ENCODE measurements at places on chromosomes 4 and X. TPM values are rescaled to one million over a fixed set of nuclear protein-coding genes. Genes with fewer than 3 reads are reported as not detected.

The RASL11B gene
- total RNA-seq: 6.8 TPM

DNA sequence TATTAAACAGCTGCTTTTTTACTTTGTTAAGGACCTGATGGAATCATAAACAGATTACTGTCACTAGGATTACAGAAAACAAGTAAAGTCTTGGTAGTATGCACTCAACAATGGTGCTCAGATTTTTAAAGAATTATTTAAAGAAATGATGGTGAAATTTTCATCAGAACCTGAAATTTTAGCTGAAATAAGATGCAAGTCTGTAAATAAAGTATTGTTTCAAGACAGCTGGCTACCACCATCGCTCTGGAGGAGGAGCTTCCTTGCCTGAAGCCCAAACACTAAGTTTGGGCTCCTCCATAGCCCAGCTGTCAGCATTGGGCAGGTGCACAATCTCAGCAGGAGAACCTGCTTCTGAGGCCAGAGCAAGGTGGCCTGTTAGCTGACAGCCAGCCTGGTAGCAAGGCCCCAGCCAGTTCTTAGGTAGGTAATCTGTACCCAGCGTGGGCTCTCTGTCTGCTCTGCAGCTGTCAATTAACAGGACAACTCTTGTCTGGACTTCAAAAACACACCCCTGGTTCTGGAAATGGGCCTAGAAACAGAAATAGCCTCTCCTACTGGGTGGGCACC lies 4.6 kb downstream of the GAB1 start:
- H3K4me3 ChIP-seq: no peak overlapping the region
- no peak overlapping the region for H3K27ac ChIP-seq
- H3K27me3 ChIP-seq: no peaks in the 10 kb centered on the region
- H3K4me1 ChIP-seq: peaks cover 11% of the 10 kb centered on the region
- no peaks in the 10 kb centered on the region for H3K36me3 ChIP-seq

GRCh38 chr4:162229670-162230069 lies 65.9 kb upstream of the FSTL5 start:
- no peaks in the 10 kb centered on the region for H3K27me3 ChIP-seq
- H3K4me3 ChIP-seq: no peak overlapping the region
- H3K36me3 ChIP-seq: no peaks in the 10 kb centered on the region

GRCh38 chr4:184644553-184645307 lies 4.5 kb downstream of the CASP3 start:
- no peaks in the 10 kb centered on the region for H3K36me3 ChIP-seq
- H3K27ac ChIP-seq: no peak overlapping the region
- H3K4me1 ChIP-seq: peaks cover 20% of the 10 kb centered on the region
- no peak for DNase-seq

GRCh38 chr4:25702848-25703247 lies 47.2 kb downstream of the SLC34A2 start:
- H3K36me3 ChIP-seq: no peaks in the 10 kb centered on the region
- no peaks in the 10 kb centered on the region for H3K27me3 ChIP-seq
- H3K4me3 ChIP-seq: no peak overlapping the region
- H3K27ac ChIP-seq: no peak overlapping the region
- DNase-seq: no peak

DNA sequence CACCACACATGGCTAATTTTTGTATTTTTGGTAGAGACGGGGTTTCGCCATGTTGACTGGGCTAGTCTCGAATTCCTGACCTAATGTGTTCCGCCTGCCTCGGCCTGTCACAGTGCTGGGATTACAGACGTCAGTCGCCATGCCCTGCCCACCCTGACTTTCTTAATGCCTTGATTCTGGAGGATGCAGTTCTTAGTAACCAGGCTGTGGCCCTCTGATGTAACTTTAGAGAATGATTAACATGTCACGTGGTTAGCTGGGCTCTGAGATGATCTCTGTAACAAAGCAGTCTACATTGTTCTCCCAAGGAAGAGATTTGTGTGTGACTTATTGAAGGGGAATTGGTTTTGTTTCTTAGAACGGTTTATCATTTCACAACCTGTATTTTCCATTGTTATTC lies 30.6 kb downstream of the ANK2 start:
- DNase-seq: peak; percentile 19
- no peaks in the 10 kb centered on the region for H3K36me3 ChIP-seq
- H3K27ac ChIP-seq: peak overlapping the region; percentile 44
- no peak overlapping the region for H3K4me3 ChIP-seq
- H3K4me1 ChIP-seq: peaks cover 80% of the 10 kb centered on the region

The CNOT6L gene
- 7.5 TPM for total RNA-seq

DNA sequence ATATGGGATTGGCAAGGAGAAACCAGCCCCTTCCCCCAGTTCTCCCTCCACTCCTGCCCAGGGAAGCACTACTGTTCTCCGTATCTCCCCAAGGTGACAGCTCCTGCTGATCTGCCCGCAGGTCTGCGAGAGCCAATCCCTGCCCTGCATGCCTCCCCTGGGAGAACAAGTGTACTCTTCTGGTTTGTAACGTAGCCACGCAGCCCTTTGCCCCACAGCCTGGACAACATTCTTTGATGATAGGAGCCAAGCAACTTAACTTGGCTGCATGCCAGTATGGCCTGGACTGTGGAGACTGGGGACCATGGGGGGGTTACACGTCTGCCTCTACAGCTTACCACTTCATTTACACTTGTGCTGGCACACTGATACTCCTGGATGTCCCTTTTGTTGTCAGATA lies 2.0 kb downstream of the STBD1 start:
- DNase-seq: no peak
- H3K36me3 ChIP-seq: no peaks in the 10 kb centered on the region
- H3K4me1 ChIP-seq: no peaks in the 10 kb centered on the region
- peaks cover 20% of the 10 kb centered on the region for H3K27me3 ChIP-seq
- no peak overlapping the region for H3K4me3 ChIP-seq

- no peak overlapping the region for H3K27ac ChIP-seq
- H3K4me3 ChIP-seq: peak overlapping the region; percentile 42
- H3K36me3 ChIP-seq: peaks cover 5% of the 10 kb centered on the region
- peak; percentile 81 for DNase-seq
- no peaks in the 10 kb centered on the region for H3K4me1 ChIP-seq
These were observed 45.6 kb downstream of the SMARCA5 start for GRCh38 chr4:143558823-143559756.

DNA sequence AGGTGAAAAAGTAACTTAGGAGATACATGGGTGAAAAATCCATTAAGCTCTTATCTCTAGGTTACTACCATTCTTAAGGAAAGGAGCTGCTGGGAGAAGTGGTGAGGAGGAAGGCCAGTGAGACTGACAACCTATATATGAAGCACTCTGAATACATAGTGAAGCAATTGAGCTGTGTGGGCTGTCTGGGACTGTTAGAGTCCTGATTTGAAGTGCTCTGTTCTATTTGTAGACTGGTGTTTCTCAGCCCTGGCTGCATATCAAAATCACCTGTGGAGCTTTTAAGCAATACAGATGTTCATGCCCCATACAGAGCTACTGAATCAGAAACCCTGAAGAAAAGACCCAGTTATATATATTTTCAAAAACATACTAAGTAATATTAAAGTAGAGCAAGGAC lies 3.9 kb downstream of the SERTM2 start:
- DNase-seq: no peak
- no peak overlapping the region for H3K4me3 ChIP-seq
- peaks cover 59% of the 10 kb centered on the region for H3K4me1 ChIP-seq

The FGFR3 gene
- total RNA-seq: 17.0 TPM

The RGN gene
- total RNA-seq: 0.92 TPM

DNA sequence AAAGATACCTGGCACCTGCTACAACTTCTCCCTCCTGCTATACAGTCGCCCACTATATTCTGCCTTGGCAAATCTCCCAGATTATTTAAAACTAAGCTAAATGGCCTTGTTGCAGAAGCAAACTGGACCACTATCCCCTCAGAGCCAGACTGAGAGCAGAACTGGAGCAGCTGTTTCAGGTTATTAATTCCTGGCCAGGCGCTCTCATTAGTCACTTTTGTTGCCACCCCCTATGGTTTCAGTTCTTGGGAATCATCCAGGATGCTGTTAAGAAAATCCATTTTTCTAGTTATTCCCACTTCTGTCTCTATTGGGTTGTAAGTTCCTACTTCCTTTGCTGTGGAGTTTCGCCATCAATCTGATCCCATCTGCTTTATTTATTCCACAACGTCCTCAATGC lies 30.1 kb downstream of the ADGRA3 start:
- no peak for DNase-seq
- H3K27me3 ChIP-seq: no peaks in the 10 kb centered on the region
- H3K4me3 ChIP-seq: no peak overlapping the region

The SLC49A3 gene
- total RNA-seq: 1.9 TPM

The UGT2B15 gene
- total RNA-seq: not detected

DNA sequence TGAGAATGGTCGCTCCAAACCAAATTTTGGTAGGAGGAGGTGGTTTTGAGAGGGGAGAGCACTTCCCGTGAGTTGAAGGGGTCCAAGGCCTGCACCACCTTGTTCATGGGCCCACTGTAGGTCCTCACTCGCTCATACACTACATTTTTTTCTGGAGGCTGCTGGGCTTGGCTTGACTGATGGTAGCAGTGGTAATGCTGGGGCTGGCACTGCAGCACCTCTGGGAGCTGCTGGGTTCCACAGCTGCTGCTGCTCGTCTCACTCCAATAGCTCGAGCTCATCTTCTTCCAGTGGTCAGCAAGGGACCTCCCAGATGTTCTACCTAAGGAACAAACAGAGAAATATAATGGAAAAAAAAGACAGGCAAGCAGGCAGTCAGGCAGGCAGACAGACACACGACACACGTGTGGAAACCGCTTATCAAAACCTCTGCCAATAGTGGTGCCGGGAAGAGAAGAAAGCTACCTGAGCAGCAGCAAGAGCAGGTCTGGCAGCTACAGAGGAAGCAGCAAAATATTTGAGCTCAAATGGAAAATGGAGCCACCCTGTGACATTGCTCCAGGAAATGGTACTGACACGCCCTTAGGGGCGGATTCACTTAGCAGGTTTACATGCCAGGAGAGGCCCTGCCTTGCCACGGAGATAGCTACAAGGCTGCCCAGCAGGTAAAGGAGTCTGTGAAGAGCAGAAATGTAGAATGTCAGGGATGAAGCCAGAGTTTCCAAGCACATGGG lies at the start of gene POF1B:
Gene POF1B, minus strand, starts transcription at position 492 of the 734 bp plus-strand sequence. Its CDS starts 211 bp downstream, at position 281.
- no peaks in the 10 kb centered on the region for H3K4me1 ChIP-seq
- H3K27ac ChIP-seq: no peak within 1 kb of the TSS

DNA sequence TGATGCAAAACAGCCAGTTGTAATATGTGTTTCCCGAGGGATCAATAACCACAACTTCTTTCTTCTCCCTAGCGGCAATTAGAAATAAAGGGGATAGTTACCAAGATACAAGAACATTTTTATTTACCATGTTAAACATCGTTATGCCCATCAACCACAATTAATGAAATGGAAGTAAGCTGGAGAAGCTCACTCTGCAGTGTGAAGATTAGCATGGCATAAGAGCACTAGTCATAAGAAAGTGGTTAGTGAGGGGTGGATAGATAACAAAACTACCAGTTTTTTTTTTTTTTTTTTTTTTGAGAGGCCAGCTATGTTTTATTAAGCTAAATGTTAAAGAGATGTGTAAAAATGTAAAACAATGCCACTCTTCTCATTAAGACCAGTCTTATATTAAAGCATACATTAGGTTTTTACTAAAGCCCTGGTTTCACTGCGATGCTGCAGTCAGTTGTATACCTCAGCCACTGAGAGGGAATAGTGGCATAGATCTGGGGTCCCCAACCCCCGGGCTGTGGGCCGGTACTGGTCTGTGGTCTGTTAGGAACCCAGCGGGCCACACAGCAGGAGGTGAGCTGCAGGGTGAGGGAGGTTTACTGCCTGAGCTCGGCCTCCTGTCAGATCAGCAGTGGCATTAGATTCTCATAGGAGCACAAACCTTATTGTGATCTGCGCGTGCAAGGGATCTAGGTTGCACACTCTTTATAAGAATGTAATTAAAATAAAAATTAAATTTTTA lies 27.9 kb upstream of the NFXL1 start:
- H3K27ac ChIP-seq: no peak overlapping the region
- peak; percentile 24 for DNase-seq

- H3K4me3 ChIP-seq: no peak overlapping the region
- no peak overlapping the region for H3K27ac ChIP-seq
- no peaks in the 10 kb centered on the region for H3K27me3 ChIP-seq
- no peaks in the 10 kb centered on the region for H3K4me1 ChIP-seq
- DNase-seq: no peak
- H3K36me3 ChIP-seq: no peaks in the 10 kb centered on the region
These were observed 69.0 kb upstream of the SPANXN1 start for GRCh38 chrX:145178268-145178667.

DNA sequence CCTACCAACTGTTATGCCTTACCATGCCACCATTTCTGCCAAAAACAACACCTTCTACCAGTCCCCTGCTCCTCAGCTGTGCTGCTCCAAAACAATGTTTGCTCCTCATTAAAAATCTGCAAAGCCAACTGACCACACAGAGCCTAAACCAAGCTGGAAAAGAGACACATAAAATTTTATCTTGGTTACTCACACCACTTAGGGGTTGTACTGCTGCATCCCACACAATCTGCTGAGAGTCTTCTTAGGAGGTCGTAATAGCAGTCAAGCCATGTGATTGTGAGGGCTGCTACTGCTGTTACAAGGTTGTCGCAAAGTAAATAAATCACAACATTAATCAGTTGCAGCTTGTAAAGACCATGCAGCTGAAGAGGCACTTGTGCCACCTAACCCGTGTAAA lies 607.4 kb upstream of the FAM241A start:
- no peaks in the 10 kb centered on the region for H3K36me3 ChIP-seq
- no peak overlapping the region for H3K4me3 ChIP-seq
- no peak overlapping the region for H3K27ac ChIP-seq
- no peaks in the 10 kb centered on the region for H3K27me3 ChIP-seq
- H3K4me1 ChIP-seq: no peaks in the 10 kb centered on the region

GRCh38 chr4:152240232-152240631 lies 295.7 kb downstream of the FBXW7 start:
- H3K27me3 ChIP-seq: no peaks in the 10 kb centered on the region
- H3K27ac ChIP-seq: no peak overlapping the region
- DNase-seq: no peak
- no peaks in the 10 kb centered on the region for H3K36me3 ChIP-seq
- no peak overlapping the region for H3K4me3 ChIP-seq

DNA sequence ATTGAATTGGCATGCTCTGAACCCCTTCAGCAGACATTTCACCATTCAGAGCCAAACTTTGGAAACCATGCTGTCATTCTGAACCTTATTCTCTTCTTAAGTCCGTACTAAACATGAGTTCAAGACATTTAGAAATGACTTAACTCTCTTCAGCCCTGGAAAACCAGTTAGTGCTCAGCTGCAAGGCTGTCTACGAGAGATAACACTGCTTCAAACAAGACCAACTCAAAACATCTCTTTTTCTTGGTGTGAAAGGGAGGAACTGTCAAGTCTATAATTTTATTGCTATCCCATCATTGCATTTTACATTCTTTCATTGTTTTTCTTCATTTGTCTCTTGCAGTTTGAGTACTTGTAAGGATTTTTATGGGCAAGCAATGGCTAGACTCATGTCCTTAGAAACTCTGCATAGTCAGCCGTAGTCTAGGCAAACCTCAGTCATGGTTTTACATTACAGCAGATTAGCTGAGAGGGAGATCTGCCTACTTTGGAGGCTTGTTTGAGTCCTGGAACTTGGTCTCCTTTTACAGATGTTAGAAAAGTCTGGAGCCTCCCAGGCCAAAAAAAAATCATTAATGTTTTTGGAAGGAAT lies 120.6 kb upstream of the JADE1 start:
- H3K4me3 ChIP-seq: no peak overlapping the region
- no peak overlapping the region for H3K27ac ChIP-seq
- H3K27me3 ChIP-seq: no peaks in the 10 kb centered on the region
- H3K4me1 ChIP-seq: peaks cover 15% of the 10 kb centered on the region

The DEFB131A gene
- not detected for total RNA-seq

The TRIM60 gene
- not detected for total RNA-seq

The ABLIM2 gene
- total RNA-seq: 0.24 TPM

The FAT4 gene
- 7.4 TPM for total RNA-seq

All from neural progenitor cell (in vitro differentiated cells).